ENCODE measurements at places on chromosomes 11 and 22.
A peak's percentile ranks its signal among the peaks of the same experiment; 100 is the strongest.

DNA sequence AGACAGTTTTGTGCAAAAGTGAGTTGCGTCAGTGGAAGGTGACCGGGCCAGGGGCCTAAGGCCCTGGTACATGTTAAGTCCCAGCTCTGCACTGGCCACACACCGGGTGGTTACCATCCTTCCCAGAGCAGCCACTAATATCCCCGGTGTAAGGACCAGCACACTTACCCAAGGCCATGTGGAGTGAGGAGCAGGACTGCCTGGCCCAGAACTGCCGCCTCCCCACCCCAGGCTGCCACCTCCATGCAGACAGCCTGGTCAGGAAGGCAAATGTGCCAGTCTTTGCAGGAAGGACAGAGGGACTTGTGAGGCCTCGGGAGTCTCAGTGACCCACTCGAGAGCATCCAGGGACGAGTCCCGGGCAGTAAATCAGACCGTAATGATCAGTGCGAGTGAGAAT is 102.9 kb downstream of the MORC2 start:
- DNase-seq = no peak

GRCh38 chr22:17084554-17085276 is at the start of gene IL17RA:
TSS of gene IL17RA (plus strand) at chr22:17085000. CDS start at chr22:17085092, 92 bp downstream.
- peak; percentile 14 for DNase-seq

DNA sequence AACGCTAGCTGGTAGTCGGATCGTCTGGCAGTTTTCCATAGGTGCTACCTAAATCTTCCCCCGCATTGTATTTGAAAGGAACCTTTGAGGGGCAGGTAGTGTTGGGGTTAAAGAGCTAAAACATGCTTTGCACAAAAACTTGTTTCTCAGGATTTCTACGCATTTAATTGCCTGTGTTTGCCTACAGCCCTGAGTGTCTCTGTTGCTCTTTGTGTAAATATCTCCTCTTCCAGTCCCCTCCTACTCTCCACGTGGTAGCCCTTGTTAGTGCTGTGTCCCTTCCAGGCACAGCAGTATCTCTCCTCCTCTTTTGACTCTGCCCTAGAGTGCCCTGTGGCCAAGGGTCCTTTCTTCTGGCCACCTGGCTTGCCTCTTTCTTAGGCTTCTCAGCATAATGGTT is 81.7 kb downstream of the BARX2 start:
- no peak for DNase-seq

- no peak for DNase-seq
Observed at GRCh38 chr22:26983311-26983710, 325.9 kb downstream of the MIAT start.

DNA sequence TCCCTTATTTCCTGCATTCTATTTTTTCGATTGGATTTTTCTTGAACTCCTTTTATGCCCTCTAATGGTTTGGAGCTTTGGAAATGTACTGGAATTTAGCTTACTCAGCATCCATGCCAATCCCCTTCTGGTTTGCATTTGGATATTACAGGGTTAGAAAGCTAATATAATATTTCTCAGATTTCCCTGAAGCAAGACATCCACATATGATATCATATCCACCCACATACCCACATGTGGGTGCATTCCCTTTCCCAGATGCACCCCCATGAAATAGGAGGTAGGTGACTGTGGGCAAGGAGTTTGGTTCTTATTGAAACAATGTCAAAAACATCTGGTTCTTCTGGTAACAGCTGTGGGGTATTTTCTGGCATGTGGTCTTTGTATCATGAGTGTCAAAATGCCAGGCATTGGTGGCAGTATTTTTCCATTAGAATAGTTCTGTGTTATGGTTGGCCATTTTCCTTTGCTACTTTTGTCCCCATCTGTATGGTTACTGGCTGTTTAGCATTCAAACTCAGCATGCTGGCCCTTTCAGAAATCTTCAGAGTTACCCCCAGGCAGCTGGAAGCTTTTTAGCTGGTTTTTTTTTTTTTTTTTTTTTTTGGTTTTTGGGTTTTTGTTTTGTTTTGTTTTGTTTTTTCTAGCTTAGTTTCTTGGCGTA is 32.7 kb upstream of the DDX10 start:
- no peak for DNase-seq

DNA sequence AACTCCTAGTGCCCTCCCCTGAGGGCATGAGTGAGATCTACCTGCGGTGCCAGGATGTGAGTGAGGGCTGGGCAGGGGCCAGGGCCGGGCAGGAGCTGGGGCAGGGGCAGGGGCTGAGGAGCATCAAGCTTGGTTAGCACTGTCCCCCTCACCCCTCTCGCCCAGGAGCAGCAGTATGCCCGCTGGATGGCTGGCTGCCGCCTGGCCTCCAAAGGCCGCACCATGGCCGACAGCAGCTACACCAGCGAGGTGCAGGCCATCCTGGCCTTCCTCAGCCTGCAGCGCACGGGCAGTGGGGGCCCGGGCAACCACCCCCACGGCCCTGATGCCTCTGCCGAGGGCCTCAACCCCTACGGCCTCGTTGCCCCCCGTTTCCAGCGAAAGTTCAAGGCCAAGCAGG is 5.7 kb downstream of the TRPT1 start:
- no peak for DNase-seq

- DNase-seq = no peak
Observed at GRCh38 chr11:12715941-12716340, 41.7 kb downstream of the TEAD1 start.

DNA sequence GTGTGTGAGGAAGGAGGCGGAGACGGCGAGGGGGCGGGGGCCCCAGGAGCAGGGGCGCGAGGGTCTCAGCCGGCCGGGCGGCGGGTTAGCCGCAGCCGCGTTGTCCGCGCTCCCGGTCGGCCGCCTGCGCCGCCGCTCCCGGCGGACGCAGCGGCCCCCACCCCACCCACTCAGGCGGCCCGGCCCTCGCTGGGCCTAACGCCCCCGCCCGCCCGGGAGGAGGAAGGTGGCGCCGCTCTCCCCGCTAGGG is at the start of gene FCHSD2:
FCHSD2 (minus strand) TSS at position 191 of the 250 bp plus-strand sequence. CDS start 441 bp downstream, outside the sequence.
- DNase-seq = no peak

GRCh38 chr11:14551380-14551779 is 31.2 kb upstream of the PSMA1 start:
- no peak for DNase-seq

GRCh38 chr11:24249921-24250320 is 246.9 kb upstream of the LUZP2 start:
- no peak for DNase-seq

DNA sequence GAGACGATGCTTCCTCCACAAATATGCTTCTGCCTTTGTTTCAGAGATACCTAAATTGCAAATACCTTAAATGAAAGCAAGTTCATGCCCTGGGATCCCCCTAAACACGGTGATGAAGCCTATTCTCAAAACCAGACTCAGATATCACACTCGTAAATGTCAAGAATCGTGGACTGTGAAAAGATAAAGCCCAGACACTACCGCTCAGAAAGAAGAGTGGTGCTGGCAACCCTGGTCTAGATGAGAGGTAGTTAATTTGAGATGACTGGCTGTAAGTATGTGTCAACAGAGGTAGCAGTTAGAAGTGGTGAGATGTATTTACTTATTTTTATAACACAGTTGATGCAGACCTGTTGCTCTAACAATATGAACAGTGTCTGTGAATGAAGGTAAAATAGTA is 2.5 kb downstream of the OVCH2 start:
- DNase-seq = no peak

GRCh38 chr11:71572811-71573210 is 7.4 kb downstream of the KRTAP5-10 start:
- no peak for DNase-seq

GRCh38 chr11:59206635-59207034 is 6.1 kb downstream of the MPEG1 start:
- DNase-seq = peak; percentile 46

GRCh38 chr11:129143335-129143734 is 48.8 kb downstream of the ARHGAP32 start:
- DNase-seq = peak; percentile 28

- DNase-seq = no peak
Observed at GRCh38 chr11:69115586-69116560, 39.9 kb upstream of the SMIM38 start.

DNA sequence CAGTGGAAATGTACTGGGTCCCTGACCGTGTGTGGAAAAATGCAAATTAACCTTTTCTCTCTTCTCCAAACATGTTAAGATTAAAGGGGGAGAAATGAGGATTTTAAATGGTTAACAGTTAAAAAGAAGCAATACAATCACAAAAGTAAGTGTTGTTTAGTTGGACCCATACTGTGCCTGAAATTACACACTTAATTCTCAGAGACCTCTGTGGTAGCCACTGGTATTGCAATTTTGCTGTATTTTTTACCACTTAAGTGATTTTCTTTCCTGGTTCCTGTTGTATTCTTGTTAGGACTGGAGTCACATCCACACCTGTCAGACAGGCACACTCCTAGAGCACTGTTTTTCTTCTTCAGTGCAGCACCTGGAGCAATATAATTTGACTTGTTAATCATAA is 179.6 kb upstream of the PDGFD start:
- no peak for DNase-seq

- no peak for DNase-seq
Observed at GRCh38 chr22:35174401-35175038, 82.8 kb upstream of the HMGXB4 start.

GRCh38 chr11:58179648-58180047 is 9.2 kb upstream of the OR9Q2 start:
- DNase-seq = no peak

DNA sequence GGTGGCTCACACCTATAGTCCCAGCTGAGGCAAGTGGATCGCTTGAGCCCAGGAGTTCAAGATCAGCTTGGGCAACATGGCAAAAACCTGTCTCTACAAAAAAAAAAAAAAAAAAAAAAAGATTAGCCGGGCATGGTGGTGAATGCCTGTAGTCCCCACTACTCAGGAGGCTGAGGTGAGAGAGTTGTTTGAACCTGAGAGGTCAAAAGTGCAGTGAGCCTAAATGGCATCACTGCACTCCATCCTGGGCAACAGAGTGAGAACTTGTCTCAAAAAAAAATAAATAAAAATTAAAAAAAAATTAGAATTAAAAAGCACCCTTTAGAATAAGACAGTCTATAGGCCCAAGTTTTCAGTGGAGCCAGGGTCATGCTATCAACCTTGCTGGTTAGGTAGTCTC is 95.5 kb downstream of the PDHX start:
- no peak for DNase-seq

GRCh38 chr11:129828301-129828836 is 12.7 kb downstream of the TMEM45B start:
- no peak for DNase-seq

GRCh38 chr22:20571531-20572007 is 64.2 kb downstream of the MED15 start:
- DNase-seq = no peak

- no peak for DNase-seq
Observed at GRCh38 chr11:118820412-118821357, 29.7 kb upstream of the DDX6 start.

- DNase-seq = no peak
Observed at GRCh38 chr22:29300807-29301601, 5.4 kb upstream of the GAS2L1 start.

GRCh38 chr11:85627998-85628770 is at the start of gene TMEM126B:
TSS of gene TMEM126B (plus strand) at chr11:85628593. CDS start at chr11:85628608, 15 bp downstream.
- peak; percentile 99 for DNase-seq

DNA sequence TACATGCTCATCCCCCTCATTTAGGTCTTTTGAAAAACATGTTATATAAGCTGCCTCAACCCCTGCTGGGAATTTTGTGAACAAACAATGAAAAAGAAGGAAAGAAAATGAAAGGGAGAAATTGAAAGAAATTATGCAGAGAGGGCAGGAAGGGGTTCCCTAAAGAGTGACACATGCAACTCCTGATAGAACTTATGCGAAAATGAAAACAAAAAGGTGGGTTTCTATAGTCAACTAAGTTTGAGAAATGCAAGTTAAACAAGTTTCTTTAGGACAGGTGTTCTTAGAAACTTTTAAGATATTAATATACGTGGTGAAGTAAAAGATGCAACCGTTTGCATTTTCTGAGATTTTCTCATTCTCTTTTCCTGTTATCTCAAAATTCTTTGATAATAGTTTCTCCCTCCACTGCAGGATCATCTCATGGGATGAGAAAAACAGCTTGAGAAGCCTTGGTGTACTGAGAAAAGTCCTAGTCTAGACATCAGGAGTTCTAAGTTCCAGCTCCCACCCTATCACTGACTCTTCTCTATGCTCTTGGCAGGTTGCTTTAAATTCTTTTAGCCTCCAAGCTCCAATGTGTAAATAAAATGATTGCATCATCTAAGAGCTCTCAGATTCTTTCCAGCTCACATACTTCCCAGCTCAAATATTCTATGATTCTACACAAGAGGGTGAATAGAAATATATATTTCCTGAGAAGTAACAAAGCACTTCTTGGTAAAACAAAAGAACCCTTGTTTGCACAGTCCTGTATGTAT is 109.2 kb downstream of the FAM76B start:
- no peak for DNase-seq

DNA sequence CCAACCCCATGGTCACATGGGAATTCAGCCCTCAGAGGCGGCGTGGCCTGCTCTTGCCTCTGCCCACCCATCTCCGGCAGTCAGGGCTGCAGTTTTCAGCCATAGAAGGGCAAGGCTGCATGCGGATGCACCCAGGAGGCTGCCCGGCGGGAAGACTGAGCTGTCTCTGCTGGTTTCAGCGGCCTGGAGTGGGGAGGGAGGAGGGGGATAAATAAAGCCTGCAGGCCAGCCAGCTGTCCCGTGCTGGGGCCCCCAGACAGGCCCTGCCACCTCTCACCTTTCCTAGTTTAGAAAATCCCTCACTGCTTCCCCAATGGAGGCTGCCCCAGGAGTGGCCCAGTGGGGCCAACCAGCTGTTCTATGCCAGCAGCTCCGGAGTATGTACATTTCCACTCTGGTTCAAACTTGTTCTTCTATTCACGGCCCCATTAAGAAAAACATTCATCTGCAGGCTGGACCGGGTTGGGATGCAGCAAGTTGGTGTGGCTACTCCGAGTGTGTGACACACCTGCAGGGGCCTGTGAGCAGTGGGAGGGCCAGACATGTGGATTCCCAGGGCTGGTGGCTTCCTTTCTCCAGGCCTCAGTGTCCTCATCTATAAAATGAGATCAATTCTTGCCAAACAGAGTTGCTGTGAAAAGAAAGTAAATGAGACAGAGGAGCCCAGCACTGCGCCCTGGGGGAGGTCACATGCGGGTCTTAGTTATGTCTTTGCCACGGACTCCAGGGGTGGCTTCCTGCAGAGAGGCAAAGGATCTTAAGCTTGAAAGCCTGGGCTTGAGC is 5.0 kb downstream of the MICALL1 start:
- DNase-seq = no peak

DNA sequence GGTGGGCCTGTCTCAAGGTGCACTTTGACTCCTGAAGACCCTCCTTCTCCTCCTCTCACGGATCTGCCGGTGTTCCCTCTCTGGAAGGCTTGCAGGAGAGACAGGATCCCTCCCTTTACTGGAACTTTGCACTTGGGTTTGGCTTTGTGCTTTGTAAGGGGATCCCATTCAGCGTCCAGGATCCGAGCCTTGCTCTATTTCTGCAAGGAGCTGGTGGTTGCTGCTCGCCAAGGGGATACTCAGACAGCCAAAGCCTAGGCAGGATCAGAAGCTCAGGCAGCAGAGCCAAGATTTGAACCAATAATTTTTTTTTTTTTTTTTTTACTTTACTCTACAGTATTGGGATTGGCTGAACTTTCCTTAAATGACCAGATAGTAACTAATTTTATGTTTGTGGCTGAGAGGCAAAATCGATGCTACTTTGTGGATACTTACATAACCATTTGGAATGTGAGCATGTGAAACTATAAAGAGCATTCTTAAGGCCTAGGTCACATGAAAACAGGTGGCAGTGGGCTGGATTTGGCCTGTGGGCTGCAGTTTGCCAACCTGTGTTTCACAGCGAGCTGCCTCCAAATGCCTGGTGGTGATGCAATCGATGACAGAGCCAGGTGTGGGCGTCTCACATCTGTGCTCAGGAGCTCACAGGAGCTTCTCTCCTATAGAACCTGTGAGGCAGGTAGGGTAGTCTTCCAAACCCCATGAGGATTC is 25.2 kb downstream of the BCR start:
- DNase-seq = peak; percentile 30
